ENCODE measurements at places on chromosomes 4 and X.

DNA sequence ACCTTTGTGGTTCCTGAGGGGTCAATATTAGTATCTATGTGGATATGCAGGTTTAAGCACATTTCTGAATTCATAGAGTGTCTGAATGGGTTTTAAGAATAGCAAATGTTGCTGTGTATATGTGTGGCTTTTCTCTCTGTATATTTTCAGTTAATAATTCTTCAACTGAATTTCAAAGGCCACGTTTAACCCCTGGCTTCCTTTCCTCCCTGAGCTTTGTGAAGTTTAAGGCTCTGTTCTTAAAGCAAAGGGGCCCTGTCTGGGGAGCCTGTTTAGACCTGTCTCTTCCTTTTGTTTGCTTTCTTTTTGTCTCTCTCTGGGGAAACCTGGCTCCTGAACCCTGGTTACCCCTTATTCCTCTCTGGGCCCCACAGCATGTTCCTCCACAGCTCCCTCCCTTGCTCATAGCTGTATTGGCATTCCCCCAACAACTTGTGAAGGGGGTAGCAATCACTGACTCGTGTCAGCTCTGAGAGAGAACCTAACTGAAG is 139.1 kb downstream of the COL4A6 start:
- no peak for DNase-seq

DNA sequence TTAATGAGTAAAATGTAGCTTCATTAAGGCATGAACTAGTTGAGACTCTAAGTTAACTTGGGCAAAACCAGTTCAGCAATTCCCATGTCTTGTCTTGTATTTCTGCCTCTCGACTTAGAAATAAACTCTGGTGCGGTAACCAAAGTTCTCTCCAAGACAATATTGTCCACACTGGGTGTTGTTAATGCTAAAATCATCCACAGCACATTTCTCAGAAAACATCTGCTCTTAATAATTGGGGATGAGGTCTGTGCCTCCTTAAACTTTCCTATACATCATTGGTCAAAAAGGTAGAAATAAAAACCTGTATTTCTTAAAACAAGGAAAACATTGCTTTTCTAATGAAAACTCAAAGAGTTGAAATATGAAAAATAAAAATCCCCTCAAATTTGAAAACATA is 32.9 kb upstream of the MID1 start:
- DNase-seq, result no peak

GRCh38 chr4:170529748-170530722 is 440.3 kb upstream of the AADAT start:
- no peak for DNase-seq

GRCh38 chr4:8643441-8643840 is 50.9 kb downstream of the CPZ start:
- DNase-seq, result no peak

DNA sequence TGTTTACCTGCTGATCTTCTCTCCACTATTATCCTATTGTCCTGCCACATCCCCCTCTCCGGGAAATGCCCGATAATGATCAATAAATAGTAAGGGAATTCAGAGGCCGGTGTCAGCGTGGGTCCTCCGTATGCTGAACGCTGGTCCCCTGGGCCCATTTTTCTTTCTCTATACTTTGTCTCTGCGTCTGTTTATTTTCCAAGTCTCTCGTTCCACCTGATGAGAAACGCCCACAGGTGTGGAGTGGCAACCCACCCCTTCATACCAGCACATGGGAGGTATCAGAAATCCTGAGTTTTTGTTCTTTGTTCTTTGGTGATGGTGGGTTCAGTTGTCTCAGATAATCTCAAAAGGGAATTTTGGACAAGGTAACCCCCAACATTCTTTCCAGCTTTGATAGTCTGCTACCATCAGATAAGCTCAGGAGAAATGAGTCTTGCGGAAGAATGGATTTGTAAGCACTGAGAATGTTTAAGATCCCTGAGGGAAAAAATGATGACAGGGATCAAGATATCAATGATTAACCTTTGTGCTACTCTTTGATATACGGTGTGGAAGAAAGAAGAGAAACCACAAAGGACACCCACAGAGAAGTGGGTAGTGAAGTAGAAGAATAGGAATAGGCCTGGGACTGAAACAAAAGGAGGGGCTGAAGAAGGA is 117.9 kb downstream of the CEP44 start:
- no peak for DNase-seq

- no peak for DNase-seq
These were observed 69.5 kb downstream of the PARM1 start for GRCh38 chr4:75002381-75002780.

- DNase-seq, result no peak
These were observed 52.4 kb upstream of the PRDM8 start for GRCh38 chr4:80144676-80145470.
